ENCODE measurements at places on chromosomes 7 and 10. TPM values are rescaled to one million over a fixed set of nuclear protein-coding genes. Genes with fewer than 3 reads are reported as not detected.

Gene RNF148
- total RNA-seq = 1.4 TPM

Gene ELOVL3
- total RNA-seq = not detected

Gene IGF2BP3
- 1.6 TPM for total RNA-seq

Gene KDM7A
- total RNA-seq = 31.6 TPM

Gene HOXA10
- total RNA-seq = 64.0 TPM

Gene CALCR
- total RNA-seq = not detected

Gene SHH
- not detected for total RNA-seq

Gene BHLHA15
- total RNA-seq = not detected
